Dermis microvascular lymphatic vessel endothelial cell (primary cell): ENCODE measurements at places on chromosomes 6 and 20. TPM values are rescaled to one million over a fixed set of nuclear protein-coding genes. Genes with fewer than 3 reads are reported as not detected.

Gene PPP1R3G
- total RNA-seq, result 0.39 and 0.89 TPM in 2 replicates

Gene SLC35A1
- 20.0 and 20.7 TPM in 2 replicates for total RNA-seq

Gene PPP1R16B
- 135 and 166 TPM in 2 replicates for total RNA-seq

Gene TP53TG5
- not detected in 2 replicates for total RNA-seq

Gene CAGE1
- total RNA-seq, result under 0.01 and 0.13 TPM in 2 replicates

Gene OR2B6
- total RNA-seq, result not detected in 2 replicates

Gene MYLK2
- 14.5 and 42.1 TPM in 2 replicates for total RNA-seq
